ENCODE measurements at places on chromosomes 11 and 22.
A peak's percentile ranks its signal among the peaks of the same experiment; 100 is the strongest.

DNA sequence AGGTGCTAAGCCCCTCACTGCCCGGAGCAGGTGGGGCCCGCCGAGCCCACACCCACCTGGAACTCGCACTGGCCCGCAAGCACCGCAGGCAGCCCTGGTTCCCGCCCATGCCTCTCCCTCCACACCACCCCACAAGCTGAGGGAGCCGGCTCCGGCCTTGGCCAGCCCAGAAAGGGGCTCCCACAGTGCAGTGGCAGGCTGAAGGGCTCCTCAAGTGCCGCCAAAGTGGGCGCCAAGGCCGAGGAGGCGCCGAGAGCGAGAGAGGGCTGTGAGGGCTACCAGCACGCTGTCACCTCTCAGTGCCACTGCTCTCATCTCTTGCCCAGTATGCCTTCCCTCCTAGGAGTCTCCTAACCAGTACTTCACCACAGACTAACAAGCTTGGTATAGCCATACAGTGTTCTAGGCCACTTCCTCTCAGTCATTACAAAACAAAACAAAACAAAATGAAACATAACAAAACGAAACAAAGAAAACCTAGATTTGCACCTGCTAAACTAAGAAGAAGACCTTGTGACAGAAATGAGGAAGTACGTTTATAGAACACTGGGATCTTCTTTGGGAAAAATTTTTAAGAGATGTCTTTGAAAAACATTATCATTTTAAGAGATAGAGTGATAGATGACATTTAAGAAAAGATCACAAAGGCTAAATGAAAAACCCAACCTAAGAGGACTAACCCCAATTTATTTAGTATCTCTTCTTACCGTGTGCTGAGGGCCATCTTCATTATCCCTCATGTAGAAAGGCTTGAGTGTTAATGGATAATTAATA, 47.7 kb upstream of the GAB2 start:
- no peak for DNase-seq

GRCh38 chr11:82234256-82234655, 499.4 kb downstream of the FAM181B start:
- no peak for DNase-seq

DNA sequence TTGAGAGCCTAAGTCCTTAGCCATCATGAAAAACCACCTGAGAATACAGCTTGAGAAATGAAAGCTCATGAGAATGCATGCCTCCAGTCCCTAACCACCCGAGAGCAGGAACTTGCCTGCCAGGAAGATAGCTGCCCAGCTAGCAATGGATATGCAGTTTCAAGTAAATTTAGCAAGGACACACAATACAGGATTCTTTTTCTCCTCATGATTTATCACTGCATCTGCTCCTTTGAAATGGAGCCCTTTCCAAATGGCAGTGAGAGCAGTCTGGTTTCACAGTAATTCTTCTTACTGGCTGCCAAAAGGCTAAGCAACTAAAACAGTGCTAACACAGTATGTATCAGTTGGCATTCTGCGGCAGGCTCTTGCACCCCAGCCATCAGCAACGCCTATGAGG, 109.9 kb downstream of the MICAL3 start:
- no peak for DNase-seq

DNA sequence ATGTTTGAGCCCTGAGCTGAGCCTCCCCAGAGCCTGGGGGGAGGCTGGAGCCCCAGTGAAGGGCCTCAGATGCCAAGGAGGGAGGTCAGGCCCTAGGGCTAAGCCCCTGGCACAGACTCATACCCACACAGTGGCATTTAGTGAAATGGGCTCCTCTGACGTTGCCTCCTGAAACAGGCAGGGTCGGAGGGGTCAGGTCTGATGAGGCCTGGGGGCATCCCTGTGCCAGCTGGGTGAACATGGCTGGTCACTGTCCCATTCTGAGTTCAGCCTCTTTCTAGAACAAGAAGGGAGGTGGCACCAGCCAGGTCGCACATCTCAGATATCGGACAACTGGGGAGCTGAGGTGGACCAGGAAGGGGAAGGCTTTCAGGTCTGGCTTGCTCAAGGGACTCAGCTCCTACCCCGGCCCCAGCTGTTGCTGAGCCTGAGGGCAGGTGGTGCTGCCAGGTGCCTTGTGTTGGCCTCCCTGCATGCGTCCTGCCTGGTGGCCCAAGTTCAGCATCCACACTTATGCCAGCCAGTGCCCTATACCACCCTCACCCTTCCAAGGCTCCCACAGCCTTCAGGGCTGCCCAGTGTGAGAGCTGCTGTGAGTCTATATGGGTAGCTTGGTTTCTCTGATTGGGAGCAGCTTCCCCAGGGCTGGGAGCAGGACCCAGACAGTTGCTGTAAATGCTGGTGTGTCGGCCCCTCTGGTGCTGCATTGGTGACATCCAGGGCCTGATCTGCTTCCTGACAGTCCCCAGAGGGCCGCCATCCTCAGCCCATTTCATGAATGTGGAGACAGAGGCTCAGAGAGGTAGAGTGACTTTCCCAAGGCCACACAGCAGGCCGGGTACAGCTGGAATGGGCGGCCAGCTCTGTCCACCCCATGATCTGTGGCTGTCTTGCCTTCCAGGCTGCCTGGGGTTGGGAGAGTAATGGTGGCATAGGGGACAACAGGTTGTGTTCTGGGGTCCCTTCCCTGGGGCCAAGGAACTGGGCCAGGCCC, 32.8 kb upstream of the PPARA start:
- DNase-seq = no peak

DNA sequence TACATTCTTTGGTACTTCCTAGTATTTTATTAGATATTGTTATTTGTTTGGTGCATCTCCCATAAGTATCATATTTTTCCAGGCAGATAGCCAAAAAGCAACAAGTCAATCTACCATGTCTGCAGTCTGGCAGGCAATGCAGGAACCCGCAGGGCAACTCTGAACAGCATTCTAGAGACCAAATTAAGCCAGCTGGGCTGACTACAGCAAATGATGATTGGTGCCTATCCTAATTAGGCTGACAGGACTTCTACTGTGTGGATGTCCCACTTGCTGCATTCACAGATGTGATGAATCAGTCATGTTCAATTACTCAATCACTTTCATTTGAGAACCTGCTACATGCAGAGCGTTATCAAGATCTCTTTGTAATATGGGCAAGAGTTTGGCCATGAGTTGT, 40.3 kb upstream of the AMOTL1 start:
- DNase-seq = no peak

DNA sequence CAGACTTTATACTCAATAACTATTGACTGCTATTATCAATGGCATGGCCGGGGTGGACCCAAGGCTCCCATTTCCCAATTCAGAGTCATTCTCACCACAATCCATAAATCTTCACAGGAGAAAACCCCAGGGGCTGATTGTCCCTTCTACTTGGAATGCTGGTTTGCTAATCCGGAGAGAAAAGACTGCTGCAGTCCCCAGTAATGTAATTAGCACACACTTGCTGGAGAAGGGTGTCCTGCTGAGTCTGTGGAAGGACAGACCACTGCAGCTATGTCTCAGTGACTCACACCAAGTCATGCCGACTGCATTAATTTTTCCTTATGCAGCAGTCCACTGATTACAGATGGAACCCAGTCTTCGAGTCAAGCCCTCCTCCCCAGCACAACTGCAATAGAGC, 5.9 kb upstream of the ETS1 start:
- DNase-seq = no peak

DNA sequence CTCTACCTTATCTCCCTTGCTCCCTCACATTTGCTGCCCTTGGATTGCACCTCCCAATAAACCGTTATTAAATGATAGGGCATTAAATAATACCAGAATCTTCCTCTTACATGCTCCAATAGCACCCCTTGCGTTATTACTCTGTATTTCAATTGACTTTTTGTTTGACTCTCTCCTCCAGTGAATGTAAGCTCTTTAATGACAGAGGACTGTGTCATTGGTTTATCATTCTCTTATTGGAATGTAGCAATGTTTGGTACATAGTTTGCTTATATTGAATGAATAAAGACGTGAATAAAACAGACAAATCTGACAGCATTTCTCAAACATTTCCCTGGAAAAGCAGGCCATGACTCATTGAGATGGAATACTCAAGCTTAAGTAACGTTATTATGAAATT, 8.7 kb upstream of the MPEG1 start:
- DNase-seq = peak; percentile 56

DNA sequence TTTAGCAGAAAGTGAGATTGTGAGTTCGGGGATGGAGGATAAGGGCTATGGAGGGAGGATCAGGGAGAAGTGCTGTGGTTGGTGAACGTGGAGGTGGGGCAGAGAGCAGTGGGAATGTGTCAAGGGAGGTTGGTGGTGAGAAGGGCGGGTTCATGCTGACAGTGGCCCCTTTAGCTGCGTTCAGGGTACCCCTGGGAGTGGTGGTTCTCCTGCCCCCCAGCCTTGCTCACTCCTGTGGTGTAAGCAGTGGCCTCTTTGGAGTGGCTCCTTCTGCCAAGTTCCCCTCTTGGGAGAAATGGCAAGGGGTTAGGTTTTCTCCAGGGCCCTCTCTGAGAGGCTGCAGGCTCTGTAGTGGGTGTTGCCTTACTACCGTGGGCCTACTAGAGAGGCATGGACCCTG, 16.1 kb upstream of the NECTIN1 start:
- no peak for DNase-seq

DNA sequence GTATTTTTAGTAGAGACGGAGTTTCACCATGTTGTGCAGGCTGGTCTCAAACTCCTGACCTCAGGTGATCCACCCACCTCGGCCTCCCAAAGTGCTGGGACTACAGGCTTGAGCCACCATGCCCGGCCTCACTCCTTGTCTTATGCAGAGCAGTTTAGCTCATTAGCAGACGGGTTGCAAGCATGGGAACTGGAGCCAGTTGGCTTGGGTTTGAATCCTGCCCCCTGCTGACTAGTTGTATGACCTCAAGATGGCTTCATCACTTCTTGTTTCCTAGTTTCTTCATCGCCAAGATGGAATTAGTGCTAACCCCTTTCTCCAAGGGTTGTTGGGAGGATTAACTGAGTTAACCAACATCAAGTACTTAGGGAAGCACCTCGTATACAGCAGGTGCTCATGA, 23.4 kb upstream of the RASD2 start:
- DNase-seq = no peak

DNA sequence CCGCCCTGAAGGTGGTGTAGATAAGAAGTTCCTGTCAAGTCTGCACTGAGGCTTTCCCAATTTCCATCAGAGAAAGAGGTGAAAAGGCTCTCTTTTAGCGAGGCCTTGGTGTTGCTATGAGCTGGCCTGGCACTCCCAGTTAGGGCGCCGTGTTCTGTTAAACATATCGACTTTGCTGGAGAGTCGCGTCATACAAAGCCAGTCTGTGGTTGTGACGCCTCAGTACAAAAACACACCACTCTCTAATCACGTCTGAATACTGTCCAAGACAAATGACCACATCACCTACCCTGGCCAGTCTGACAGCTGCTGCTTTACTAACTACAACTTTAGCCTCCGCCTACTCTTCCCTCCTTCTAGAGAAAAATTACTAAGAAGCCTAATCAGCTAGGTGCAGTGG, 8.0 kb upstream of the TOLLIP start:
- no peak for DNase-seq

GRCh38 chr11:104327861-104328511, 164.0 kb upstream of the PDGFD start:
- no peak for DNase-seq

DNA sequence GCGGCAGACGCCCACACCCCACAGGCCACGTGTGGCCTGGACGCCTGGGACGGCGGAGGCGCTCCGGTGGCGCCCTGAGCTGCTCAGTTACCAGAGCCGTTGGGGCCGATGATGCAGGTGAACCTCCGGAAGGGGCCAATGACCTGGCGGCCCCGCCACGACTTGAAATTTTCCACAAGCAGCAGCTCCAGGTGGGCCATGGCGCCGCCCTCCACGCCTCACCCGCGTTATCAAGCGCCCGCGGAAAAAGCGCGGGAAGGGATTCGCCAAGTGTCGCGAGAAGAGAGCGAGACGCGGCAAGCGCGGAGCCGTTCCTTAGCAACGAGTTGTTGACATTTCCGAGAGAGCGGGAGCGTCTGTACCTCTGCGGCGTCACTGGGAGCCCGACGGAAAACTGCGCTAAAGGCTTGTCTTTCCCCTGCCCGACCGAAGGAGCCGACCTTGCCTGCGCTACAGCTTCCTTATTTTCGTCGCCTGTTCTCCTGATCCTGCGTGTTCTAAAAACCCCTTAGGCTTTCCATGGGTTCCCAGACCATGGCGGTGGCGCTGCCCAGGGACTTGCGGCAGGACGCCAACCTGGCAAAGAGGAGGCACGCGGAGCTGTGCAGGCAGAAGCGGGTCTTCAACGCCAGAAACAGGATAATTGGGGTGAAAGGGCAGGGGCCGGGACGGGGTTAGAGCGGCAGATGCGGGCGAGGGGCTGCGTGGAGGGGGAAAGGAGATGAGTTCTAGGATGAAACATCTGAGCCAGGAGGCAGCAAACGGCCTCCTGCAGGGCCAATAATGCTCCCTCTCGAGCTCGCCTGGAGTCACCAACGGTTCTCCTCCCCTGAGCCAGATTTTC, at the start of the genes RIBC2 and SMC1B:
Gene RIBC2 (plus strand): TSS at position 326 of the 844 bp plus-strand sequence. CDS start 194 bp downstream, at position 520.
Gene SMC1B (minus strand): TSS at position 232 of the 844 bp plus-strand sequence. CDS start 32 bp downstream, at position 200.
- DNase-seq = peak; percentile 70
